ENCODE measurements at places on chromosomes 7 and 10. TPM values are rescaled to one million over a fixed set of nuclear protein-coding genes. Genes with fewer than 3 reads are reported as not detected.

DNA sequence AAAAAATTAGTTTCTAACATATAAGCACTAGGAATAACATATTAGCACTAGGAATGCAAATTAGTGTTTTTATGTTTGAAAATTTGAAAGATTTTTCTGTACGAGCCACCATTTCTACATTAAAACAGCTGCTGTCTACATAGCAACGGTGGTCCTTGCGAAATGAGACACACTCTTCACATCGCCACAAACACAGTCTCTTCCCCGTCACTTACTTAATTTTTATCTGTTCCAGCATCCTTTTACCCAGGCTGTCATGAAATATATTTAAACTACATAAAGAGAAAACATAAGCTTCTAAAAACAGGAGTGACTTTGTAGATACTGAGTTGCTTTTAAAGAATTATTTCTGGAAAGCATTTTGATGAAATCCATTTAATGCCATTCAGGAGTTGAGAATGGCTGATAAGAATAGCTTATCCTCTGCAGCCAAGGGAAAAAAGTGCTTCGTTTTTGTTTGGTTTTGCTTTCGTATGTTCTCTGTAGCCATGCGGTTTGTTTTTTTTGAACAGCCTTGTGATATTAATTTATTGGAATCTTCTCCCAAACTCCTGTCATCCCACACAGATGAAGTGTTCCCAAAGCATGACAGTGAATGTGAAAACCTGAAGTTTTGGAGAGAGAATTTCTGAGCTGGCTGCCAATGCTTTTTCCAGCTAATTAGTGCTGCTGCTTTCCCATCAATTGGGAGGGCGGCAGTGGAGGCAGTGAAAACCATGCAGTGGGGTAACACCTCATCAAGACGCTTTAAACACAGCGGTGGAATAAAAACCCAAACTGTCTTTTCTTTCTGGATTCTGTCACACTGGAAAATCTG, 603.7 kb upstream of the ADARB2 start:
- no peak for DNase-seq

SPOCK2 gene
- polyA plus RNA-seq: 17.4 TPM

LHFPL3 gene
- 8.4 TPM for polyA plus RNA-seq

- no peak for DNase-seq
These were observed 29.5 kb downstream of the CDK13 start for GRCh38 chr7:39979406-39980073.

DNA sequence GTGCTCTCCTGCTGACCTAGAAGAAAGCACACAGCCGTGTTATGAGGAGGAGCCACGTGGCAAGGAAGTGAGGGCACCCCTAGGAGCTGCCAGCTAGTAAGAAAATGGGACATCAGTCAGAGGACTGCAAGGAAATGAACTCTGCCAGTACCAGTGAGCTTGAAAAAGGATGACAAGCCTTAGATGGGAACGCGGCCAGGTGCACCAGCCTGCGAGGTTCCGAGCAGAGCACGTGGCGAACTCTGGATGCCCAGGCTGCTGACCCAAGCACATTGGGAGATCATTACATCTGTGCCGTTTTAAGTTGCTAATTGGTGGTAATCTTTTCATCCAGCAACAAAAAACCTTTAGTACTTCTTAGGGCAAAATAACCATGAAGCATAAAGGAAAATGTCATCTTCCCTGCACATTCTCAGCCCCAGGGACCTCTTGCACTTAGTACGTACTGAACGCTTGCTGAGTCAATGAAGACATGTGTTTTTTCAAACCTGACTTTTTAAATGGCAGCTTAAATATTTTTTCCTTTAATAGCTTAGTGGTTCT, 69.4 kb downstream of the AMZ1 start:
- no peak for DNase-seq

DNA sequence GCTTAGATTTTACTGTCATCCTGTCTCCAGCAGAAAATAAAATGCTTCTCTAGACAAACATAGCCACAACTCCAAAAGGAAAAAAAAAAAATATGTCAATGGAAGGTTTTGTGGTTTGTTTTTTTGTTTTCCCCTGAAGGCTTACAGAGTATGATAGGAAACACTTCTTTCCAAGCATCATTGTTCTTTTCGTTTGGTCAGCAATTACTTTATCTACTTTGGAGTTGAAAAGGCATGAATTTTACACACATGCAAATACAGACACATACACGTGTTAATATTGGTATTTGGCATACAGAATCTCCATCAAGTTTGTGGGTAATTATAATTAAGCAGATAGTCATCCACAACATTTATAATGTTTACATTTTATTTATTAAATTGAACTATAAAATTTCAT, 496.9 kb upstream of the MBL2 start:
- DNase-seq: no peak

TMEM229A gene
- polyA plus RNA-seq: 3.7 TPM

DNA sequence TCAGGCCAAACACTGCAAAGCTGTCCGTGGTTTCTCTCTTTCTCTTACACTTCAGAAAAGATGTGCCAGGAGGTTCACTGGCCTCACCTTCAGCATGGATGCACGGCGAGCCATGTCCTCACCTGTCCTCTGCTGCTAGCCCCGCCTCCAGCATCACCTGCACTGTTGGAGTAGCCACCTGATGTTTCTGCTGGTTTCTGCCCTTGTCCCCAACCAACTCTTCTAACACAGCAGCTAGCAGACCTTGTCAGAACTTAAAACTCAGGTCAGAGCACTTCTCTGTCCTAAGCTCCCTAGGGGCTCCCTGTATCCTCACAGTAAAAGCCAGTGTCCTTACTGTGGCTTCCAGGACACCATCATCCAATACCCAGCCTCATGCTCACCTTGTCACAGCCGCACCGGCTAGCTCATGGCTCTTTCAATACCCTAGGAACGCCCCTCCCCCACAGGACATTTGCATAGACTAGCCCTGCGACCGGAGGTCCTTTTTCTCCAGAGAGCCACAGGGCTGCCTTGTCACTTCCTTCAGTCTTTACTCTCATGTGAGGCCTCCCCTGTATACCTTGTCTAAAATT, 15.2 kb downstream of the PALD1 start:
- no peak for DNase-seq

PYROXD2 gene
- 14.4 TPM for polyA plus RNA-seq

DNA sequence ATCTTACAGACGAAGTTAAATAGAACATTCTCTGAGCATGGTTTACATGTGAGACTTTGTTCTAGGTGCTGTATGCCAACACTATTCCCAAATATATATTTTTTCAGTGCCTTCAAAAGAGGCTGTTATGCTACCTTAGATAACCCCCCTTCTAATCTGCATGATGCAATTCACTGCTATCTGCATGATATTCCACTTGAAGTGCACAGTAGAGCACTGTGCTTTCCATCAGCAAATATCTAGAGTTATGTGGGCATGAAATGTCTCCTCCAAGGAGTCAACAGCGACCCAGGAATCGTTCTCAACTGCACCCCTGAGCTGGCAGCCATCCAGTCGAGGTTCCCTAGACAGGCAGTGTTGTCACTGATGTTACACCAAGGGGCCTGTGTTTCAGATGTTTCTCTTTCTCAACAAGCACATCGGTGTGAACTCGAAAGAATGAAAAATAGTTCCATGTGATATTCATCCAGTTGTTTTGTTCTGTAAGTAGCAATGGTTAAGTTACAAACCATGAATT, 88.3 kb downstream of the PDE1C start:
- no peak for DNase-seq

CHST15 gene
- 9.4 TPM for polyA plus RNA-seq

RBM17 gene
- 125 TPM for polyA plus RNA-seq

ABCB1 gene
- polyA plus RNA-seq: 7.0 TPM

CYP2E1 gene
- polyA plus RNA-seq: 1.3 TPM

DNA sequence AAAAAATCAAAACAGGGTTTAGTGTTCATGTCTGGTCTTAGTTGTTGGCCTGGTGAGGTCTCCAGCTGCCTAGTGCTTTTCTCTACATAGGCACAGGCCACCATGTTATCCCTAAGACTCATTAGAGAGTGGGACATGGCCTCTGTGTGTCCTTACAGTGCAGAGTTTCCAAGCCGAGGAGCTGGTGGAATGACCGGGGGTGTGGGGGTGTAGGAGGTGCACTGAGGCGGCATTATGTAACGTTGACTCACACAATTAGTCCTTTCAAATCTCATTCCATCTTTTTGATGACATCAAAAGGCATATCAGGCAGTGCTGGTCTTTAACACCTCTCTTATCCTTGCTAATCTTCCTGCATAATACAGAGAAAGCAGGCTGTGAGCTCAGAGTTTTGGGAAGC, 71.3 kb downstream of the MTPN start:
- no peak for DNase-seq

RASA4B gene
- polyA plus RNA-seq: 14.2 TPM

ZNF239 gene
- 8.5 TPM for polyA plus RNA-seq

GRCh38 chr10:24363070-24363469, 154.1 kb downstream of the KIAA1217 start:
- DNase-seq: peak; percentile 45

CFAP43 gene
- polyA plus RNA-seq: 5.6 TPM

- no peak for DNase-seq
These were observed 56.2 kb upstream of the GDF10 start for GRCh38 chr10:47243791-47244190.

GRCh38 chr10:57015187-57015586, 654.1 kb upstream of the ZWINT start:
- no peak for DNase-seq

DNA sequence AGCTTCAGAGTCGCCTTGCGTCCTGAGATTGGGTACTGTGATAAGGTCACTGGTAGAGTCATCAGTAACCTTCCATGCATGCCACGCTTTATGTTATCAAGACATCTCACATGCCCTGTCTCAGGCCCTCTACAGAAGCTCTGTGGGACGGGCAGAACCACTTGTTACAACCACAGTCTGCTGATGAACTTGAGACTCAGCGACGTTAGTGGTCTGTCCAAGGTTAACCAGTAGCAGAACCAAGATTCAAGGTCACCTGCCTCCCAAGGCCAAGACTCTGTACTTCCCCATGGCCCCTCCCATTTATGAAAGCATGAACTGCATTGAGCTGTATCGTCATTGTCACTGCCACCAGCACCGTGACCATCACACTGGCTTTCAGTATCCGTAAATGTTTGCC, 15.0 kb downstream of the IQCE start:
- no peak for DNase-seq

- no peak for DNase-seq
These were observed 4.6 kb downstream of the PSD start for GRCh38 chr10:102413806-102414561.

LRRC18 gene
- polyA plus RNA-seq: 0.24 TPM

- no peak for DNase-seq
These were observed 94.8 kb downstream of the POLL start for GRCh38 chr10:101493249-101493648.

DNA sequence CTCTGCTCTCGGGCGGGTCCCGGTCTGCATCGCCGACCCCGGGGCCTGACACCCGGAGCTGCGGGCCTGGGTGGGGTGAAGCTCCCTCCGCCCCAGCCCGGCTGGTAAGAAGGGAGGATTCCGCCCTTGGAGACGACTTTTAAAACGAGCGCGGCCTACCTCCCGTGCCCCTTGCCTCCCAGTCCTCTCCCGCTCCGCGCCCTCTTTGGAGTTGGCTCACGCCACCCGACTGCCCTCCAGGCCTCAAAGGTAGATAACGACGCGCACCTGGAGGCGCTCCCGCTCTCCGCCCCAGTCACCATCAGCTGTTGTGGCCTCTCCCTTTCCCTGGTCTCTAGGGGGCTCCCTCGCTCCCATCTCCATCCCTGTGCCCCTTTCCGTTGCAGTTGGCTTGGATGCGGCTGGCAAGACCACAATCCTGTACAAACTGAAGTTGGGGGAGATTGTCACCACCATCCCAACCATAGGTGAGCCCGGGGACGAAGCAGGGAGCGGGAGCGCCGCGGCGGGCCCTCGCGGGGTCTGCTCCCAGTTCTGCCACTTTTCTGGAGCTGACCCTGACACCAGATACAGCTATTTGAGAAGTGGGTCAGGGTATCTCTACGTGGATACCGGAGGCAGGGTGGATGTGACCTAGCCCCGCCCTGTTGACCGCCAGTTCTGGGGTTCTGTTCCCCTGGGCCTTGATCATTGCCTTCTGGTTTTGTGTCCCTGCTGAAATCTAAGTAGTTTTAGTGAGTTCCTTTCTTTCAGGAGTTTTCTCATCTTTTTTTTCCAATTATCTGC, 679 bp downstream of the ARF5 start:
- peak; percentile 83 for DNase-seq

TMEM130 gene
- 4.4 TPM for polyA plus RNA-seq

GRCh38 chr7:101237206-101238067, at the start of gene CLDN15:
CLDN15 (minus strand) TSS chr7:101237802; CDS start chr7:101237581, 221 bp downstream.
- DNase-seq: peak; percentile 94

KCNIP2 gene
- polyA plus RNA-seq: 21.2 TPM

GRCh38 chr7:80142853-80143580, 8.4 kb downstream of the GNAI1 start:
- DNase-seq: no peak

ATP6V1F gene
- 193 TPM for polyA plus RNA-seq

All from large intestine (tissue), 12 donors.